ENCODE measurements at places on chromosomes 3 and 15.

- peak; percentile 38 for DNase-seq
These were observed 37.8 kb downstream of the LSM3 start for GRCh38 chr3:14216257-14217048.

- peak; percentile 41 for DNase-seq
These were observed 6.5 kb upstream of the TBC1D23 start for GRCh38 chr3:100254168-100254777.

DNA sequence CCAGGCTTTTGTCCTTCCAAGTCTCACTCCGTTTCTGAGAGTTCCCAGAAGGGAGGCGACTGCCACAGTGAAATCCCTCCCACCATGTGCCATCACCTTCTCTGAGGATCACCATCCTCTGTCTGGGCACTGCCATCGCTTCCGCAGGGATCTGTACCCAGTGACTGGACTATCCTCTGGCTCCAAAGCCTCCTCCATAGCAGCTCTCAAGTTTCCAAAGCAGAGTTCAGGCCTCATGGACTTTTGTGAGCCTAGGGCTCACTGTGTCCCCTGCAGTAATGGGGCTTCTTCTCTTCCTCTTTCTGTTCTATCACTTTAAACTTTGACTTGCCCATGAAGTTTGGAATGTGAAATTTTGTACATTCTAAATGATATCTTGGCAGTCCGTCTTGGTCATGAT lies 63.9 kb downstream of the TIPARP start:
- DNase-seq = no peak

GRCh38 chr3:45604596-45604995 lies 10.0 kb downstream of the LIMD1 start:
- no peak for DNase-seq

Measured in activated naive CD8-positive, alpha-beta T cell treated with anti-CD3 and anti-CD28 coated beads, Interleukin-2, amount 10 ng/mL, durations not matched to agents 7 days and 5 days (primary cell).